ENCODE measurements at places on chromosomes 5 and 9.
A peak's percentile ranks its signal among the peaks of the same experiment; 100 is the strongest.

DNA sequence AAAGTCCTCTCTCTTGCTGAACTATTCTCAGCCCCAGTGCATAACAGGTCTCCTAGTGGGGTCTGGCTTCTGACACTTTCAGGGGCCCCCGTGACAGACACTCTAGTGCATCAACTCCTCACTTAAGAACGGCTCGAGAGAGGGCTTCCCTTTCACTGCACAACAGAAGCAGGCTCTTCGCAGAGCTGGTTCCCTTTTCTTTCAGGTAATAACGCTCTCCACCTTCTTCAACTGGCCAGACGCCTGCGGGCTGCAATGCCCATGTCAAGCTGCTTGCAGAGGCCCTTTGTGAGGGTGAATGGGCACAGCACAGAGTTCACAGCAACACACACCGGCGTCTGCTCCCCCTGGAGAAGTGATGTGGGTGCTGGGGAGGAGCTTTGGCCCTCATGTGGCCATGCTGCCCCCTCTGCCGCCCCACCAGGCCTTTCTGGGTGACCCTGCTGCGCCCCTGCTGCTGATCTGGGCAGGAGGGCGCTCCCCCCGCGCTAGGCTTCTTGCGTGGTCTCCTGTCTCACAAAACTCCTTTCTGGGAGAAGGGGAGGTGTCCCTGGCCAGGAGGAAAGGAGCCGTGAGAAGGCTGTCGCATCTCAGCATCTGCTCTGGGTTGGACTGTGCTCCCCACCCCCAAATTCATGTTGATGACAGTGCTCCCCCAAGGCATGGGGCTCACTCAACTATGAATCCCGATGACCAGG, 2.4 kb downstream of the MRPL36 start:
- DNase-seq, result no peak

GRCh38 chr5:9707732-9708462, 77.7 kb upstream of the TAS2R1 start:
- DNase-seq, result no peak

DNA sequence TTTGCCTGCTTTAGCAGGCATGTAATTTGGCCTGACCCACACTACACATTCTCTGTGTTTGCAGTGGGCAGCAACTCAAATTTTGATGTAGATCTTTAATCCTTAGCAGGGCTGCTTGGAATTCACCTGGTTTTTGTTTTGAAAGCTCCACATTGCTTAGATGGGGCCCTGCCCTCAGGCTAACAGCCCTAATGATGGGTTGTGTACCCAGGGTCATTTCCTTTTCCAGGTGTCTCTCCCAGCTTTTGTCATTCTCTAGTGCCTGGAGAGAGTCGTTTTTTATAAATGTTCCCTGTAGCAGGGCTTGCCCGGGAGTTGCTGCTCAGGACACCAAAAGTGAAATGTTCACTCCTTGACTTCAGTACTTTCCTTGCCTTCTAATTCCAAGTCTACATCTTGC, 126.3 kb downstream of the TRIO start:
- DNase-seq, result no peak

- peak; percentile 13 for DNase-seq
These were observed 21.5 kb upstream of the AKNA start for GRCh38 chr9:114409103-114409780.

- DNase-seq, result peak; percentile 75
These were observed 69.7 kb downstream of the SVEP1 start for GRCh38 chr9:110509792-110510191.

- DNase-seq, result peak; percentile 16
These were observed 535.3 kb downstream of the PDE4D start for GRCh38 chr5:59358005-59358861.

DNA sequence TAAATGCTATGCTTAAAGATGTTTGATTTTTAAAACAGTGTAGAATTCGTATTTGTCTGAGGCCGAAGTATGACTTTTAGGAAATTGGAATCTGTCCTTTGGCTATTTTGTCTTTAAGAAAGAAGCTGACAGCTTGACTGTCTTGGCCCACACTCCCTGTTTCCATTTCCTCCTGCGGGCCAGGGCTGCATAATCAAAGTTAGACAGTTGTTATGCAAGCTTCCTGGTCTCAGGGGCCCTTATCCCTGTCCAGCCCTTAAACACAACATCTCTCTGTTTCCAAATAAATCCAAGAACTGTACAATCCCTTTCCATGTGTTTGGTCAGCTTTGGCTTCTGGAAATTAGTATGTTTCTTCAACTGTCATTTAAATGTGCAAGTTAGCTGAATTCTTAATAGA, 54.6 kb upstream of the ECM2 start:
- peak; percentile 60 for DNase-seq

- DNase-seq, result no peak
These were observed 54.5 kb downstream of the DOCK8 start for GRCh38 chr9:269081-269711.

GRCh38 chr9:95483431-95483830, 33.3 kb downstream of the PTCH1 start:
- no peak for DNase-seq

DNA sequence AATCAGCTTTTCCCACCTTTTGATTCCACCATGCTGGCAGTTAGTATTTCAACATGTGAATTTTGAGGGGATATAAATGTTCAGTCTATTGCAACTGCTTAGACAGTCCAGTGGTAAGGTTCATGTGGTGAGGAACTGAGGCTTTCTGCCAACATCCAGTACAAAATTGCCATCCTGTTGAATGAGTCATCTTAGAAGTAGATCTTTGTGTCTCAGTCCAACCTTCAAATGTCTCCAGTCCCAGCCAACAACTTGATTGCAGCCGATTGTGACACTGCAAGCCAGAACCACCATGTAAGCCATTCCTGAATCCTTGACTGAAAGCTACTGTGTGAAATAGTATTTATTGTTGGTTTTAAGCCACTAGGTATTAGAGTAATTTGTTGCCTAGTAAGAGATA, 331.5 kb upstream of the GRIN3A start:
- DNase-seq, result peak; percentile 34

- no peak for DNase-seq
These were observed 93.3 kb upstream of the MAP1B start for GRCh38 chr5:72013766-72014624.

- no peak for DNase-seq
These were observed 58.0 kb upstream of the RPL26L1 start for GRCh38 chr5:172901012-172901780.

- DNase-seq, result no peak
These were observed 150.8 kb upstream of the NR3C1 start for GRCh38 chr5:143554187-143554717.

DNA sequence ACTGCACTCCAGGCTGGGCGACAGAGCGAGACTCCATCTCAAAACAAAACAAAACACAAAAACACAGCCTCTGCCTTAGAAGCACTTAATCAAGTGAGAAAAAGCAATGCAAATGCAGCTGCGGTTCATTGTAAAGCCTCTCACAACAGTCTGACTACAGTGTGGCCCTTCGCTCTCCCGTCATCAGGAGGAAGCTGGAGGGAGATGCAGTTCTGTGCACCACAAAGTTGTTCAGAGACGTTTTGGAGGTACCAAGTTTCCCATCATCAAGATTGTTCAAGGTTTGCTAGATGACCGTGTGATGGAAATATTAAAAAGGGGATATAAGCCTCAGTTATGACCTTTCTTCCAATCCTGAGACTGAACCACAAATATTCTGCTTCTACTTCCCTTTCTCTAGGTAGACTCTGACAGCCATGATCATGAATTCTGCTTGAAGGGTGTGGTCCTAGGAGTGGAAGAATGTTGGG, 40.9 kb downstream of the SEC61B start:
- DNase-seq, result no peak

- no peak for DNase-seq
These were observed 443.5 kb upstream of the KLF4 start for GRCh38 chr9:107933097-107933496.

DNA sequence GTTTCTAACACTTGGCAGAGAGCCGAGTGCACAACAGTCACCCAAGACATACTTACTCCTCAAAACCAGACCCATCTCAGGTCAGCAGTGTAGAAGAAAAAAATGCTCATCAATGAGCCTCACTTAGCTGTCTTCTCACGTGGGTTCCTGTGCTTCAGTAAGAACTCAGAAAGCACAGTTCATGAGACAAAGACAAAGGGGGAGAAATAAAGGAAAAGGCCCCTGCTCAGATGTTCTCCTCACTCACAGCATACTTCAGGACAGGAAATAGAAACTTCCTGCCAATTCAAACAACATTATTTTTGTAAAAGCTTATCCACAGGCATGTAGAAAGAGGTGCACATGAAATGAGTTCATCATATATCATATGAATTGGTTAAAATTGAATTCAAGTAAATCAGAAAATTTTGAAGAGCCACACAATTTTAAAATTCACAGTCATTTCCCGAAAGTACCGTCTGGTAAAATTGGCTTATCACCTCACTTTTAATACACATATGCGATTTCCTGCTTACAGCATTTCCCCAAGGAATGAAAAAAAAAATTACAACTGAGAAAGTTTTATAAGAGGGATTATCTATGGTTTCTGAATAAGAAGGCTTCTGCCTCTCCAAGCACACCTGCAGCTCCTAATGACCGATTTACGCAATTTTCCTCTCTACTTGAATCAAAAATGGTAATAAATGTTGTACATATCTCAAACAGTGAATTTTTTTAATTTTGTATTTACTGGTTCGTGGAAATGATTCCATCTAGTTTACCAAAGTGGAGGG, 328.3 kb downstream of the TMEM167A start:
- DNase-seq, result peak; percentile 36

- DNase-seq, result no peak
These were observed 2.6 kb upstream of the TNFAIP8 start for GRCh38 chr5:119353213-119353612.

GRCh38 chr5:175654339-175654738, 3.5 kb upstream of the HRH2 start:
- no peak for DNase-seq

- DNase-seq, result no peak
These were observed 19.5 kb downstream of the THBS4 start for GRCh38 chr5:80054682-80055081.

DNA sequence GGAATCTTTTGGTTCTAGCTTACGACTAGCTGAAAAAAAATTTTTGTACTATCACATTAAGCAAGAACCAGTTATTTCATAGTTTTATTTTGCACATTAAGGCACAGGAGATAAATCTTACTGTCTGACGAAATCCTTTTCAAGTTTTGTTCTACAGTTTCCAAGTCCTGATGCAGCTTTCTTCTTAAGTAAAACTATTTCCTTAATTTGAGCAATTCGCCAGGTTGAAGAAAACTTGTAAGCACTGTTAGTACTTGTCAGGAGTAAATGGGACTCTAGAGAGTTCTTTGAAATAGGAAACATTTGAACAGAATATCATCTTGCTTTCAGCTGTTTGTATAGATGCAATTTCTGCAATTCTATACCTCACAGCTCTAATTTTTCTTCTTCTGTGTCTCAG, 318.8 kb upstream of the ELAVL2 start:
- no peak for DNase-seq

GRCh38 chr5:149959406-149960236, 937 bp upstream of the SLC26A2 start:
- DNase-seq, result peak; percentile 62

GRCh38 chr9:91778031-91778430, 172.0 kb downstream of the ROR2 start:
- no peak for DNase-seq

- DNase-seq, result no peak
These were observed 575.2 kb upstream of the WWC1 start for GRCh38 chr5:167716126-167716775.

GRCh38 chr5:178797546-178798440, 62.0 kb upstream of the ZNF354B start:
- DNase-seq, result no peak

DNA sequence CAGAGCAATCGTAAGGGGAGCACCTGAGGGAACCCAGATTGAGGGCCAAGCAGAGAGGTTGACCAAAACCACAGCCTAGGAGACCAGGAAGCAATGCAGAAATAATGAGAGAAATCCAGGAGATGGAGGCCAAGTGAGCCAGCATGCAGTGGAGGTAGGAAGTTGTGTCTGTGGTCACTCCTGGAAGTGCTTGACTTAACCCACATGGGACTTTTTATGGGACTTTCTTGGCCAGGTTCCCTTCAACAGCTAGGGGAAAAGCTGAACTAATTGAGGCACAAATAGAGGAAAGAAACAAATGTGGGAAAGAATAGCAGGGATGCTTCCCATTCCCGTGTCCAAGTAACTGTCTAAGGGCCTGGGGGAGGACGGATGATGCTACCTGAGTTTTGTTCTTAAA, 293.2 kb upstream of the CLINT1 start:
- DNase-seq, result no peak

GRCh38 chr9:19976226-19976625, 187.4 kb upstream of the SLC24A2 start:
- peak; percentile 64 for DNase-seq

DNA sequence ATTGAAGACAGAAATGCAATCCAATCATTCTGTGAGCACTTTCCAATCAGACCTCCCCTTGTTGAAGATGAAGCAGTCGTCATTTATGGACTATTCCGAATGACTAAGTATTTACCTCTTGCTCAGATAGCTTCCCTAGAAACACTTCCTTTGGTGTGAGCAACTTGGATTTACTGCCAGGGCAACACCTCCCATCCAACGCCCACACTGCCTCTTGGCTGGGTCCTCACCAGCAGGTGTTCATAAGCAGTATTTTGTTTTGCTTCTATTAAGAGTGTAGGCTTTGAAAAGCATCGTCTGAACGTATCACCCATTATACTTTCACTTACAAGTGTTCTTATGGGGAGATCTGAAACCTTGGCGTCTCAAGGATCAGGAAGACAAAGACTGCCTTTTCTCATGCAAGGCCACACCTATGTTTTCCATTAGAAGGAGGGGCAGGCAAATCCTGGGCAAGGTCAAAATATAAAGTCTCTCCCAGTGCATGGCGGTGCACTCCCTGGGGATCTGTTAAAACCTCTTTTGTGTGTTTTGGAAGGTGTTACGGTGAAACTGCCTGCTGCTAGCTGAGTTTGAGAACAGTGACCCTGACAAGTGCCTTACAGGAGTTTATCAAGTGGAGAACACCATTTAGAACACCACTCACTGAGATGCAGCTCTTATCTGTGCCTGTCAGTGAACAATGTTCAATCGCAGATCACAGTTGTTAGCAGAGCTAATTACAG, 10.6 kb upstream of the MARCHF3 start:
- no peak for DNase-seq

DNA sequence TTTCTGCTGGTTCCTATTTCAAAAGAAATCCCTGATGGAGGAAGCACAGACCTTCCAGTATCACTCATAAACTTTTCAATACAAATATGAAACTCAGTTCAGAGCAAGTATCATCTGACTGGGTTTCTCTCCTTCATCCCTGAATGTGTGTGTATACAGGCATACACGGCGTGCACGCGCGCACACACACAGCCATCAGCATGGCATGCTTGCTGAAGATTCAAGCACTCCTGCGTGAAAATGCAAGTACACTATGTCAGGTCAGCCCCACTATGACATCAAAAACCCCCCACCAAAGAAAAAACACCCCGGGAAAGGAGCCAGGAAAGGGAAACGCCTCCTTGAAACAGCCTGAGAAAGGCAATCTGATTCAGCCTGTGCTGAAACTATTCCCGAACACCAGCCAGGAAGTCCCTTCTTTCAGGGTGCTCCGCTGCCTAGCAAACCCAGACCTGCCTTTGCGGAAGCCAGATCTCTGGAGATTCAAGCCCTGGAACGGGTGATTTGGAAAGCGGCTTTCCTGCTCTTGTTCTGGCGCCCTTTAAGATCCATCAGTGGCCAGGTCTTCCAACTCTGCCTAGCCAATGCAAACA, 831 bp downstream of the KLHL3 start:
- no peak for DNase-seq

GRCh38 chr9:126335837-126336735, 9.5 kb downstream of the MVB12B start:
- DNase-seq, result no peak

- no peak for DNase-seq
These were observed 49.0 kb upstream of the DPYSL3 start for GRCh38 chr5:147558826-147559225.

- no peak for DNase-seq
These were observed 28.1 kb downstream of the ATOX1 start for GRCh38 chr5:151730381-151730780.
